Temporal lobe (tissue), 4 donors: ENCODE measurements at places on chromosomes 3 and 15. TPM values are rescaled to one million over a fixed set of nuclear protein-coding genes. Genes with fewer than 3 reads are reported as not detected.

The KNG1 gene
- total RNA-seq, result not detected

The ROPN1 gene
- total RNA-seq, result not detected

The TMIE gene
- 2.0 TPM for total RNA-seq

The PEAK1 gene
- 14.0 TPM for total RNA-seq

The FXR1 gene
- 134 TPM for total RNA-seq

The P2RY13 gene
- total RNA-seq, result 1.5 TPM

The C3orf70 gene
- total RNA-seq, result 27.5 TPM

The LRRC31 gene
- total RNA-seq, result not detected

The MAP3K13 gene
- total RNA-seq, result 42.0 TPM
